GM19239 (cell line): ENCODE measurements at places on chromosomes 6 and 20.

DNA sequence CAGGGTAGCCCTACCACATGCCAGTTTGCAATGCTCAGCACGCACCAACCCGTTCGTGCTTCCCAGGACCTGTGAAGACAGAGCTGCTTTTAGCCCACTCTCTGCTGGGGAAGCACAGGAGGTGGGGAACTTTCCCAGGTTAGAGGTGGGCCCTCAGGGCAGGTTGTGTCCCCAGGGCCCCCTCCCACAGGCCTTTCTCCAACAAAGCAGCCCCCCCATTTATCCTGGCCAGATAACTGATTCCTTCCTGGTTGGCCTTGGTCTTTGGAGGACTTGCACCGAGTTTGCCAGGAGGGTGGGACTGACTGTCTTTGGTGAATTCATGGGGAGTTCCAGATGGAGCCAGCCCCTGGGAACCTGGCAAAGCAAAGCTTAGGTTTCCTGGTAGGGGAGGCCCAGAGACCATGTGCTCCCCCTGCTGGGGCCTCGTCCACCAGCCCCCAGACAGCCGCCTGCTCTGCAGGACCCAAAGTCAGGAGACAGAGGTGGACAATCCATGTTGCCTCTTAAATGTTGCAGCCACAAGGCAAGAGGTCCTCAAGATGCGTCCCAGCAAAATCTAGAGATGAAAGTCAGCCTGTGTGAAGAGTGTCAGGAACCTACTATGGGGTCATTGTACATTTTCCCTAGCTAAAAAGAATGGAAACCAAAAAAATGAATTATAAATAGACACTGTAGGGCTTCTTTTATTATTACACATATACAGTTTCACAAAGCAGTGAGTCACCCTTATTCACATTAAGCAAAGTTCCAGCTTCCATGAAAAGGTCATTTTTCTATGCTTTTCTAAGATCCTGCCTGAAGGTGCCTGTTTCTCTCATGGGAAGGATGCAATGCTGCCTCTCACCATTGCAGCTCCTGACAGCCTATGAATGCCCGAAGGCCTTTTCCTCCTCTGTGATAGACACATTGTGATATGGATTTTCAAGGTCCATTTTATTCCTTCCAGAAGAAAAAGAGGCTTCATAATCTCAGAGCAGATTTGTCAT lies 497.8 kb downstream of the PREX1 start:
- no peak for DNase-seq

GRCh38 chr6:109794201-109794923 lies 103.3 kb downstream of the FIG4 start:
- DNase-seq: no peak

GRCh38 chr6:47009583-47009982 lies 32.5 kb downstream of the ADGRF1 start:
- DNase-seq: no peak

DNA sequence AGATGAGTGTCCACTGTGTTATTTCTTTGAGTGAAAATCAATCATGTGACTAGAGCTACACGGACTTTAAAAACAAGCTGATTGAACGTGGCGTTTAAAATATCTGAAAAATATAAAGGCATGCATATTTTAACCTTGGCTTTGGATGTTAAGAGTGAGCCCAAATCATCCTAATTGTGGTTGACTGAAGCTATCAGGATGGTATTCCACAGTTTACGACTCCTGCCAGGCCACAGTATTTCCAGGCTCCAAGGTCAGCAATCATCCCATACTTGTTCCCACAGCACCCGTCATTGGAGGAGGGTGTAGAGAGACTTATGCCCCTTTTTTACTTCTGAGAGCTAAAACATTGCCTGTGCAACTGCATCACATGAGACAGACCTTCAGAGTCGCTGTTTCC lies 43.2 kb upstream of the TMX4 start:
- DNase-seq: no peak
